ENCODE measurements at places on chromosomes 11 and 22.

GRCh38 chr11:46273511-46274205 is 3.8 kb upstream of the CREB3L1 start:
- DNase-seq: no peak

DNA sequence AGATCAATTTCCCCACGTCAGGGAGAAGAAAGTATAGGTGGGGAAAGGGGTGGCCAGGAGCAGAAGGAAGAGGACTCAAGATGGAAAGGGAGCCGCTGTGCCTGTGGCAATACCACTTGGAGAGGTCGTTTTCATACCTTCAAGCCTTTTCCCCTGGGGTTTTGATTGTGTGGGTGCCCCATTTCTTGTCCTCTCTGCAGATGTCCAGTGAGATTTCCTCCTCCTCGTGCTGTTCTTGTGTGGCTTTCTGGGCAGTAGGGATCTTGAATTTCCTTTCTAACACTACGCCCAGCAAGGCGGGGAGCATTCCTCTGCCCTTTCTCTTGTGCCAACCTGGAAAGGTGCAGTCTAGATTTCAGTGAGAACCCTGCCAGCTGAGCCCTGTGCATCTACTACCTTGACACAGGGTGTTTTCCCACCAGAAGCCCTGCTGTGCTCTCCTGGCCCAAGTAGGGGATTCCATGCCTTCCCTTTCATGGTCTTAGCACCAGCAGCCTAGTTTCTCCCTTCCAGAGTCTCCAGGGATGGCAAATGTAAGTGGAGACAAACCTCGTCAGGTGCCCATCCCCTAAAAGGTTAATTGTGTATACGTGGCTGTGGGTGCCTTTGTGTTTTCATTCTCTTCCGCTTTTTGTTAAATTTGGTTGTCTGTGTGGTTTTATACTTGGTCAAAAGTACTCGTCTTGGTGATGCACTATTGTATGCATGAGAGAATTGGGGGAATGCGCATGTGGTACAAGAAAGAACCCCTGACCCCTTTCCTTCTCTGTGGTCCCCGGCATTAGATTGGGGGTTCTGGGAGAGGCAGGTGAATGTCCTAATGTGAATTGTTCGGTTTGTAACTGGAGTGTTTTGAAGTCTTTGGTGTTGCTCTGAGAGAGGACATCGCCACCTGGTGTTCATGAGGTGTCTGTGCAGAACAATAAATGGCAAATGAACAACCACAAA is 71.4 kb upstream of the MPEG1 start:
- DNase-seq: peak; percentile 52

GRCh38 chr22:44132724-44133123 is 48.0 kb upstream of the PARVG start:
- DNase-seq: no peak

- DNase-seq: no peak
Observed at GRCh38 chr22:46001046-46001425, 24.1 kb upstream of the WNT7B start.

Measured in globus pallidus (tissue), 1 donor.